ENCODE measurements at places on chromosomes 2 and 18. TPM values are rescaled to one million over a fixed set of nuclear protein-coding genes. Genes with fewer than 3 reads are reported as not detected.
A peak's percentile ranks its signal among the peaks of the same experiment; 100 is the strongest.

The HOXD1 gene
- not detected for total RNA-seq

The EVA1A gene
- 3.8 TPM for total RNA-seq

The IL1RL1 gene
- total RNA-seq, result not detected

DNA sequence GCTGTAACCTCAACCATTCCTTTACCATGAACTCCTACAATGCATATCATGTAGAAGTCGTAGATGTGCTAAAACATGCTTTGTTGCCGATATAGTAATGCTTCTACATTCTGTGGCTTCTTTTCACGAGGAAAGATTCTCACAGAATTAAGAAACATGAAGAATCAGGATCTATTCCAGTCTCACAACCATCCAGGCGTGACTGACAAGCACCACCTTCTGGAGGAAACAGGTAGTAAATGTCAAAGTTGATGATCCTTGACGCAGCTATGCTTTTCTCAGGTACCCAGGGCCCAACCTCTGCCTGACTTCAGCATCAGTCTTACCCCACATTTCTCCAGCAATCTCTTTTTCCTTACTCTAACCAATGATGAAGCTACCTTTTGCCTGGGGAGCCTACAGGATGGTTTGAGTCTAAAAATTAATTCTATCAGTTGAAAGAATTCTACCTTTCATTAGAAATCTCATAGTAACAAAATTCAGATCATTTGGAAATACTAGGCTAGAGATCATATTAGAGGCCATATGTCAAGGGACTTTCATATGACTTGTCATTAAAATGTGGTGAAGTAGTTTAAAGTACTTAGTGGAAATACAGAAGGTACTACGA lies 123.3 kb upstream of the RND3 start:
- DNase-seq, result peak; percentile 3

GRCh38 chr2:40072442-40073232 lies 293.6 kb upstream of the THUMPD2 start:
- no peak for DNase-seq
